ENCODE measurements at places on chromosomes 4 and X. TPM values are rescaled to one million over a fixed set of nuclear protein-coding genes. Genes with fewer than 3 reads are reported as not detected.

The NXF2 gene
- total RNA-seq: not detected

The FABP2 gene
- not detected for total RNA-seq

The MED14 gene
- total RNA-seq: 66.7 TPM

The ESX1 gene
- total RNA-seq: not detected

The MAGED4 gene
- 2.4 TPM for total RNA-seq

The LRAT gene
- total RNA-seq: 0.58 TPM

The HTN1 gene
- not detected for total RNA-seq

The BEND2 gene
- total RNA-seq: not detected

The CSAG2 gene
- total RNA-seq: not detected

The CDS1 gene
- 5.3 TPM for total RNA-seq

The MSANTD1 gene
- total RNA-seq: 0.85 TPM

The UGT2B15 gene
- total RNA-seq: 0.26 TPM

The FGFBP1 gene
- total RNA-seq: not detected

The AIMP1 gene
- total RNA-seq: 34.5 TPM

The MAGEC3 gene
- total RNA-seq: not detected

The OPHN1 gene
- 19.6 TPM for total RNA-seq

The GC gene
- not detected for total RNA-seq

The GPM6B gene
- 47.2 TPM for total RNA-seq

The UGT2A3 gene
- 0.53 TPM for total RNA-seq

The LGI2 gene
- total RNA-seq: 4.8 TPM

The NLGN4X gene
- 15.7 TPM for total RNA-seq

The EGFL6 gene
- total RNA-seq: 28.9 TPM

The MAGEA3 gene
- total RNA-seq: not detected

The NIPAL1 gene
- 13.7 TPM for total RNA-seq

The RENBP gene
- total RNA-seq: 4.4 TPM

The CACNA1F gene
- total RNA-seq: 0.05 TPM

The PLK4 gene
- total RNA-seq: 21.6 TPM

The SPANXB1 gene
- total RNA-seq: not detected

The GNPDA2 gene
- total RNA-seq: 48.8 TPM

The CC2D2A gene
- 40.5 TPM for total RNA-seq

The RTL5 gene
- total RNA-seq: 4.8 TPM

The MAGEA1 gene
- total RNA-seq: not detected

The IL1RAPL1 gene
- total RNA-seq: 21.3 TPM

Measured in urinary bladder (tissue), 4 donors.